ENCODE measurements at places on chromosomes 1 and 21.

GRCh38 chr1:32250893-32251716, at the start of gene LCK:
Gene LCK, plus strand, starts transcription at chr1:32251265. Its CDS starts 23,065 bp downstream, at chr1:32274330.
- no peak for ATAC-seq

GRCh38 chr1:81477710-81478109, 323.0 kb upstream of the ADGRL2 start:
- ATAC-seq = no peak

DNA sequence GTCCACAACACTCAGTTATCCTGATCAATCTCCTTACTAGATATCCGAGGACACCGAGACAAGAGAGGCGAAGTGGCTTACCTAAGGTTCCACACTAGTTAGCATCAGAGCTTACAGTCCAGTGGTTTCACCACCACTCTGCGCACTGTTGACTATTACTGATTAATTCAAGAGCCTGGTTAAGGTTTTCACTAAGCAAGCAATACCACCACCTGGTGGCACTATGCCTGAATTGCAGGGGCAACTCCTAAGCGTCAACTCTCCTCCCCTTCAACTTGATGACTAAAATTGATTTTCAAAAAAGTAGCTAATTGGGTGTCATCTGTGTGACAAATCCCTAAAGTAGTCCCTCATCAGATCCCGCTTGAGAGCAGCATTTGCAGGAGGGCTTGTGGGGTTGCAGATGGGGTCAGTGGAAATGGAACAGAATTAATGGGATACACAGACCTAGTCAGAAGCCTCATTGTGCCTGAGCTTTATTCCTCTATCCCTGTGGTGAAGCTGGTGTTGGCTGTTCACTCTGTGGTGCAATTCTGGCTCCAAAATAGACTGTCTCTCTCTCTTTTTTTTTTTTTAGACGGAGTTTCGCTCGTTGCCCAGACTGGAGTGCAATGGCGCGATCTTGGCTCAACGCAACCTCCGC, 9.1 kb downstream of the TTC22 start:
- ATAC-seq = no peak

DNA sequence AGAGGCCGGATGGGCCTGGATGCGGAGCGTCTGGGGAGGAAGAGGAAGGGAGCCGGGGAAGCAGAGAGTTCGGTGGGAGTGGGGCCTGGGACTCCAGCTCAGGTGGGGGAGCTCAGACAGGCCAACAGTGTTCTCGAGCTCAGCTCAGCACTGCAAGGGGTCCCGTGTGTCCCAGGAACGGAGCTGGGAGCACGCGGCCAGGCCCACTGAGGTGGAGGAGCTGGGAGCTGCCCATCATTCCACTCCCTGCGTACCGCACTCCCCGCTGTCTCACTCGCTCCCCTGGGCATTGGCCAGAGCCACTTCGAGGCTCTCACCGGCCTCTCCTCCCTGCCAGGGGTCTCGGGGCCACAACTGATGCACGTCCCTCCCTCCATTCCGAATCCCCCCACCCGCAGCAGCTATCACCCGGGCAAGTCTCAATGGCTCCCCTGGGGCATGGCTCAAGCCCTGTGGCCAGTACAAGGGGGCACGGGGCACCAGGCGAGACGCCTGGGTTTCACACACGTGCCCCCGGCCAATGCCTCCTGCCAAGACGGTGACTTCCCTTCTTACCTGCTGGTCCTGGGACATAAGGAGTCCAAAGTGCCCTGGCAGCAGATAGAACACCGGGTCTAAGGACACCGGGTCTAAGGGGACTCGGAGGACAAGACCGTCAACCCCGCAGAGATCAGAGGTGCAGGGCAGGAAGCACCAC, 30.3 kb upstream of the COL6A2 start:
- no peak for ATAC-seq

GRCh38 chr1:118993700-118994026, 5.5 kb upstream of the TBX15 start:
- no peak for ATAC-seq

Measured in SK-N-SH treated with all-trans-retinoic acid at 6 μM for 48 hours (cell line).